Smooth muscle cell of the umbilical artery (primary cell): ENCODE measurements at places on chromosomes 7 and 10. TPM values are rescaled to one million over a fixed set of nuclear protein-coding genes. Genes with fewer than 3 reads are reported as not detected.

The WNT8B gene
- not detected in 2 replicates for total RNA-seq

The CACNB2 gene
- under 0.01 TPM in 1 of 2 replicates, not detected in the other for total RNA-seq

The SLC26A3 gene
- not detected in 2 replicates for total RNA-seq

The COL28A1 gene
- total RNA-seq: 0.32 TPM in 1 of 2 replicates, not detected in the other

The SPDYE5 gene
- not detected in 2 replicates for total RNA-seq

The LRRC18 gene
- not detected in 2 replicates for total RNA-seq

The ACHE gene
- 0.30 and 0.74 TPM in 2 replicates for total RNA-seq

The CDH23 gene
- total RNA-seq: under 0.01 TPM in 2 replicates

The VPS37D gene
- total RNA-seq: 3.0 and 5.9 TPM in 2 replicates
